H7 (cell line): ENCODE measurements at places on chromosomes 13 and 19. TPM values are rescaled to one million over a fixed set of nuclear protein-coding genes. Genes with fewer than 3 reads are reported as not detected.

KLK1 gene
- total RNA-seq = not detected in 2 replicates

MEF2B gene
- total RNA-seq = 0.80 TPM in 1 of 2 replicates, not detected in the other

STAP2 gene
- total RNA-seq = 14.2 and 18.0 TPM in 2 replicates

USE1 gene
- total RNA-seq = 6.9 and 14.4 TPM in 2 replicates

GADD45GIP1 gene
- total RNA-seq = 40.4 and 51.7 TPM in 2 replicates

SLITRK6 gene
- 0.10 TPM in 1 of 2 replicates, not detected in the other for total RNA-seq

SERTAD1 gene
- total RNA-seq = 3.7 and 4.4 TPM in 2 replicates

ZSCAN1 gene
- not detected in 2 replicates for total RNA-seq

ACER1 gene
- not detected in 2 replicates for total RNA-seq

C1QTNF9B gene
- not detected in 2 replicates for total RNA-seq

ZSWIM9 gene
- total RNA-seq = 1.7 and 3.0 TPM in 2 replicates

DENND1C gene
- 0.59 and 1.1 TPM in 2 replicates for total RNA-seq

DNA sequence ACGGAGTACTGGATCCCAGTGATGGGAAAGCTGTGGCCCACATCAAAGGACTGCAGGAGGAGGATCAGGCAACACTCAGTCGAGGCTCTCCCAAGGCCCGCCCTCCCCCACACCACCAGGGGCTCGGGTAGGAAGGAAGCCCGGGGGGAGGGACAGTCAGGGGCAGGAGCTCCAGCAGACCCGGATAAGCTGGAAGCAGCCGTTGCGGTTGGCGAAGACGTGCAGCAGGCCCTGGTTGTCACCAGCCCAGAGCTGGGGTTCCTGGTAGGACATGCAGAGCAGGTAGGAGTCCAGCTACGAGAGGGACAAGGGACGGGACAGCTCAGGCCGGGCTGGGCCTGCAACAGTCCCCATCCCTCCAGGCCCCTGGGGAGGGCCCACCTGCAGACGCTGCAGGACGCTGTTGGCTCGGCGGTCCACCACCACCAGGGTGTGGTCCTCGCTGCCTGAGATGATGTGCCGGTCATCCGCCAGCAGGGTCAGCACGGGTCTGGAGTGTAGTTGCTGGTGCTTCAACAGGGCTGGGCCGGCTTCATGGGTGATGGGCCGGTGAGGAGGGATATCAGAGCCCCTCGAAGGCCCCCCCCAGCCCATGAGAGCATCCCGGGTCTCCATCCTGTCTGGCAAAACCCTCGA lies 1.9 kb downstream of the GNG14 start:
- peak; percentile 52 for DNase-seq

GRCh38 chr19:18304208-18304457 lies 18.7 kb downstream of the LSM4 start:
- DNase-seq = no peak

DNA sequence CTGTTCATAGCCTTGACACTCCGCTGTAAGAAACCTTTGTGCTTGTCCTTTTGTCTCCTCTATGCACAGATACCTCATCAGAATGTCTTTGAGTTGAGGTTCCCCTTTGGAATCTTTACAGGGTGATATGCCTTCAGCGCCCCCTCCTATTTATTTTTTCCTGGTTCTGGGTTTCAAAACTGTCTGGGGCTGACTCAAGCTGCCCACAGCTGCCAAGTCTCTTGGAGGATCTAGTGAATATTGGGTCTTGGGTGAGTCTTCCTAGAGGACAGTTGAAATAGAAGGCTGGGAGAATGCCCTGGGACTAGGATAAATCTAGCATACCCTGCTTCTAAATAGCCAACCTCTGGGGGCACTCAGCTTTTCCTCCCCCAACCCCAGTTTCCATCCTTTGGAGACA lies 930 bp downstream of the ZNF136 start:
- peak; percentile 36 for DNase-seq

GRCh38 chr13:22735011-22735995 lies 445.5 kb upstream of the SGCG start:
- DNase-seq = peak; percentile 33

- no peak for DNase-seq
These were observed 15.9 kb downstream of the ENOX1 start for GRCh38 chr13:43770871-43771270.

GRCh38 chr13:112775791-112776279 lies 86.0 kb downstream of the ATP11A start:
- peak; percentile 71 for DNase-seq

DNA sequence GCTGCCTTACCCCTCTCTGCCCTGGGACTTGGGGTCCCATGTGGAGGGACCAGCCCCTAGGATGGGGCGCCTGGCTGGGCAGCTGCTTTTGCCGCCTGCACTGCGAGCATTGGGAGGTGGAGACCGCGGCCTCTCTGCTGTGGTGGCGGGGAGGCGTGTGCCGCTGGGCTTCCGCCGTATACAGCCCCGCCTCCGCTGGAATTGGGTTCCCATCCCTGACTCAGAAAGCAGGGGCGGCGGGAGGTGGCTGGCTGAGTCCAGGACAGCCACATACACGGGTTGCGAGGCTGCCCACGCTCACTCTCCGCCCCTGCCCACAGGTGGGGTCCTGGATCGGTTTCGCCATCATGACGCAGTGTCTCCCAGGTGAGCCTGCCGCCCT lies 6.6 kb downstream of the NDUFB7 start:
- peak; percentile 42 for DNase-seq

DNA sequence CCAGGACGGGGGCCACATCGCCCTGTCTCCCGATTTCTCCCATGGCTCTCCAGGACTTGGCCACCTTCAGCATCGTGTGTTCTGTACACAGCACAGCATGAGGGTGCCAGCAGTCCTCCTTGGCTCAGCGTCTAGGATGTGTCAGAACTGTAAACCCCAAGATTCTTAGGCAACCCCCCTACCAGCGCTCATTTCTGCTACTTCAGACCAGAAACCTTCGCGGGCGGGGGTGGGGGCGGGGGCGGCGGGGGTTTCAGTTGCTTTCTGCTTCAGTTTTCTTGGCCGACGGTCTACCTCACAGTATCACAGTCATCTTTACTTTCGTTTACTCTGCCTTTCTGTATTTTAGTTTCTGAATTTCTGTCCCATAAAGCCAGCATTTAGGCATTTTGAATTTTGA lies 82.4 kb downstream of the GGACT start:
- DNase-seq = no peak

- DNase-seq = peak; percentile 55
These were observed 502.4 kb downstream of the MYO16 start for GRCh38 chr13:109131698-109132257.

DNA sequence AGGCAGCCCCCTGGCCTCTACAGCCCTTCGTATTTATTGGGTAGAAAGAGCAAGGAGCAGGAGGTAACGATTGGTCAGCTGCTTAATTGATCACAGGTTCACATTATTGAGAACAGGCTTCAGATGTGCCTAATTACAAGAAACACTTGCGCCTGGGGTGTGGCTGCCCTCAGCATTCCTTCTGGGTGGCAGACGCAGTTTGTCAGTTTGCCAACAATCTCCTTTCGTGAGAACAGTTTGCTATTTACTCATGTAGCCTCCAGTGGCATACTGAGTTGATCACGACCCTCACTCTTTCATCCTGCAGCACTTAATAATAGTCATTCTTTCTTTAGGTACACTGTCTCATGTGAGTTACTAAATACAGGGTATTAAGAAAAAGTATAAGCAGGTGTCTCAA lies 985.6 kb downstream of the SLITRK5 start:
- DNase-seq = no peak

GRCh38 chr13:40517486-40518480 lies 148.7 kb downstream of the FOXO1 start:
- DNase-seq = no peak

GRCh38 chr13:32511482-32511881 lies 27.1 kb downstream of the N4BP2L2 start:
- DNase-seq = no peak

DNA sequence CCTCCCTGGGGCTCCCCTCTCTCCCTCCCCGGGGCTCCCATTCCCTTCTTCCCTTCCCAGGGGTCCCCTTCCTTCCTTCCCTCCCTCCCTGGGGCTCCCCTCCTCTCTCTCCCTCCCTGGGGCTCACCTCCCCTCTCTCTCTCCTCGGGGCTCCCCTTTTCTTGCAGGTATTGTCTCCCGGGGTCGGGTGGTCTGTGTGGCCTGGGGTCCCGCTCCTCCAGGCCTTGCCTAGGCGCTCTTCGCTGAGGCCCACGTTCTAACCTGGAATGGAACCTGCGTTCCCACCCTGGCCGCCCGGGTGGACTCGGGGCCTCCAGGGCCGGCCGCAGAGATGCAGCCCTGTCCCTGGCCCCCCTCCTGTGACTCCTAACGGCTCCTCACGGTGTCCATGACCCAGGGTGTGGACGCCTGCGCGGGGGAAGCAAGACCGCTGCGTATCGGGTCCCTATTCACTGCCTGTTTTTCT lies 940 bp upstream of the DCUN1D2 start:
- DNase-seq = peak; percentile 82

GRCh38 chr13:72639377-72639776 lies 88.1 kb downstream of the MZT1 start:
- no peak for DNase-seq

DNA sequence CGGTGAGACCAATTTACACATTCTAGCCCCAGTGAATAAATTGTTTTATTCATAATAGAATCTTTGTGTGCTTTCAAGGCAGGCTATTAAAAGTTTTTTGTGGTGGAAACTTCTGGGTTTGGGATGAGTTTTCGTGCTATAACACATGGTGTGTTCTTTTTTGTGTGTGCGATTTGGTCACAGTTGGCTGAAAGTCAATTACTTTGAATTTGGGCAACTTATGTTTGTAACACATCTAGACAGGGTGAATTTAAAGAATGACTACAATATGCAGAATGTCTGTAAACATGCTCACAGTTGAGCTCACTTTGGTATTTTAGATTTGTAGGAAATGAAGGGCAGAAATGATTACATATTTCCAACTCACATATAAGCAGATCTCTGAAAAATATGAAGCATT lies 307.1 kb downstream of the OXGR1 start:
- DNase-seq = no peak

DNA sequence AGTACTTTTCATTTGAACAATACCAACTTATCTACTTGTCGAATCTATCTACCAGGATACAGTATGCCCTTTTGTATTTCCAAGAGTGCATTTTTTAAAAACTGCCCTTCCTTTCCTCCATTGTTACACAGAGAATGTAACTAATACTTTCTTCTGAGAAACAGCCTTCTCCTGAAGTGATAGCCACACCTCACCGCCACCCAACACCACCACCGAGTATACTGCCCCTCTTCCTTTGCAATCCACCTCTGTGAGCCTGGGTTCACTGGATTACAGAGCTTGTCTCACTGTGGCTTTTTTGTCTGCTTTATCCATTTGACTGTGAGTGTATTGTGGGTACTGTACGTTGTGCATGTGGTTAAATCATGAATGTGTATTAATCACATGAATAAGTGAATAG lies 305.4 kb downstream of the KLF12 start:
- DNase-seq = no peak

- no peak for DNase-seq
These were observed 114.3 kb downstream of the TEX26 start for GRCh38 chr13:31046711-31047279.
